ENCODE measurements at places on chromosomes 6 and 20.

DNA sequence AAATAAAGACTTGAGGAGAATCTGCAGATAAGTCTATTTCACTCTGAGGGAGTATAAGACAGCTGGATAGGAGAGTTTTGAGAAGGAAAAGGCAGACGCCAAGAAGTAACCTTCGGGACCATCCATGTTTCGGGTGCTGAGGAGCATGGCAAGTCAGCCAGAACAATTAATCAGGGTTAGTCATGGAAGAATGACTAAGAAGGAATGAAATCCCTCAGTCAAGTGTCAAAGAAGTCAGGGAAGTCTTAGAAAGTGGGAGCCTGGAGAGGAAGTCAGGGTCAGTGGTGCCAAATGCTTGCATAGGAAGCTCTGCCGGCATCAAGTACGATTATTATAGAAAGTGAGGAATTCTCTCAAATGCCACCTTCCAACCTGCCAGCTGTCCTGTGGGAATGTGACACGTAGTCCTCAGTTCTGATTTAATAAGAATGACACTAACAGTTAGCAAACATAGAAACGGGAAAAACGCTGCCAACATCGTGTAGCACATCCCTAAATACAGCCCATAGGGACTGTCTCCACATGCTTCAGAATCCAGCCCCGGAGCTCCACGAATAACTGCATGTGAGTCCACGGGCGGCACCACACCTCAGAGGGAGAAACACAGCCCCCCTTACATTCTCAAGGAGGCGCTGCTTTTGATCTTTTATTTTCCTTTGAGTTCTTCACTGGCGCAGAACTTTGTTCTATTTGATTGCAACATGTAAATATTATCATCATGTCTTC lies 602.7 kb downstream of the PRKN start:
- no peak for DNase-seq

GRCh38 chr6:11705483-11705882 lies 73.1 kb downstream of the ADTRP start:
- no peak for DNase-seq

- no peak for DNase-seq
Observed at GRCh38 chr6:97123652-97124051, 159.4 kb downstream of the MMS22L start.

- no peak for DNase-seq
Observed at GRCh38 chr20:16317445-16318362, 255.5 kb downstream of the KIF16B start.

DNA sequence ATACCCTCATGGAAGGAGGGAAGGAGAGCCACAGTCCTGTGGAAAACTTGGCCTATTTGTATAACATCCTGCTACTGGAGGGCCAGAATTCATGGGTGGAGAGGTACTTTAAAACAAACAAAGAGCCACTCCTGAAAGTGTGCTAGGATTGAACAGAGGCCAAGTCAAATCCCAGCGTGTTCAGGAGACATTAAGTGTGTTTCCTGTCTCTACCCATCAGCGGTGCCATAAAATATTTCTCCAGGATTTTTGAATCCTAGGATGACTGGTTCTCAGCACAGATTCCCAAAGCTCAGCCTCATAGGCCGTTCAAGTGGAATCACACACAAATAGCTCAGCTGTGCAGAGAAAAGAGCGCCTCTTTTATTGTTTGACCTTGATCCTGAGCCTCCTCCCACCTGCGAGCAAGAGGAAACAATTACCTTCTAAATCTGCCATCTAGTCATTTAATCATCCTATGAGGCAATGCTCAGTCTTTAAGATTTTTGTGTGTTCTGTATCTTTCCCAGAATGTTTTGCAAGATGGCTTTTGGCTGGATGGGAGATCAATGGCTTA lies 31.8 kb upstream of the RALGAPA2 start:
- peak; percentile 68 for DNase-seq

DNA sequence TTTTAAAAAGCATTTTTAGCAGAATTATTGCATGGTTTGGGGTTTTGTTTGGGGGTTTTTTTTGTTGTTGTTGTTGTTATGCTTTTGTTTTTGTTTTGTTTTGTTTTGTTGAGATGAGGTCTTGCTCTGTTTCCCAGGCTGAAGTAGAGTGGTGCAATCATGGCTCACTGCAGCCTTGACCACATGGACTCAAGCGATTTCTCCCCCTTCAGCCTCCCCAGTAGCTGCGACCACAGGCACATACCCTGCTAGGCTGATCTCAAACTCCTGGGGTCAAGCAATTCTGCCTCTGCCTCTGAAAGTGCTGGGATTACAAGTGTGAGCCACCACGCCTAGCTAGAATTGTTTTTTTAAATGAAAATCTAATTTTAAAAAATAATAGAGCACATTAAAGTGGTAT lies 35.7 kb downstream of the UBR2 start:
- no peak for DNase-seq

DNA sequence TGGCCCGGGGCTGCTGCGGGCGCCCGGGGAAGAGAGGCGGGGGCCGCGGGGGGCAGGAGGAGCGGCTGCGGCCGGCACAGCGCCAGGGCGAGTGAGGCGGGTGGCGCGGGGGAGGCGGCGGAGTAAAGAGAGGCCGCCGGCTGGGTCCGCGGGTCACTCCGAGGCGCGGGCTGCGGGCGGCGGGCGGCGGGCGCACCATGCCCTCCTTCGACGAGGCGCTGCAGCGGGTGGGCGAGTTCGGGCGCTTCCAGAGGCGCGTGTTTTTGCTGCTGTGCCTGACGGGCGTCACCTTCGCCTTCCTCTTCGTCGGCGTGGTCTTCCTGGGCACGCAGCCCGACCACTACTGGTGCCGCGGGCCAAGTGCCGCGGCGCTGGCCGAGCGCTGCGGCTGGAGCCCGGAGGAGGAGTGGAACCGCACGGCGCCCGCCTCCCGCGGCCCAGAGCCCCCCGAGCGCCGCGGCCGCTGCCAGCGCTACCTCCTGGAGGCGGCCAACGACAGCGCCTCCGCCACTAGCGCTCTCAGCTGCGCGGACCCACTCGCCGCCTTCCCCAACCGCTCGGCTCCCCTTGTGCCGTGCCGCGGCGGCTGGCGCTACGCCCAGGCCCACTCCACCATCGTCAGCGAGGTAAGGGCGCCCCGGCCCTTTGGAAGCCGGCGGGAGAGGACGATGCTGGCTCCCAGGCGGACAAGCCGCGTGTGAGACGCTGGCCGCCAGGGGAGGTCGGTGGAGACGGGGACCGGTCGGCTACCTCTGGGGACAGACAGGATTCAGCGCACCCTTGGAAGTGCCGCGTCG lies at the start of gene SLC22A3:
SLC22A3 (plus strand) TSS at position 156 of the 797 bp plus-strand sequence; CDS start at position 198, 42 bp downstream.
- no peak for DNase-seq

GRCh38 chr6:2480267-2480966 lies 235.0 kb upstream of the GMDS start:
- DNase-seq = no peak

DNA sequence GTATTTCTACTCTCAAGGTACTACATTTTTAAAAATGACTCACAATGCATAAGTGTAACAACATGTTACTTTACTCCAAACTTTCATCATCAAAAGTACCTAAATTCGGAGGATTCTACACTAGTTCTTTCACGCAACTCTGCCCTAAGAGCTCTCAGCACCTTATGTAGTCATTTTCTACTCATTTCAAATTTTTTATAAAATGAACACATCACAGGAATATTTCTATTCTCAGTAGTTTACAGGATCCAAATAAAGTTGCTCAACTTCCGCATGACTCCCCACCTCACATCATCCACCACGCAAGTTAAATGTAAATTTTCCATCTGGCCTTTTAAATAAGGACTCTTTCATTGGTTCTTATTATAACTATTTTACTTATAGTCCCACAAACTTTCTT lies 344.9 kb upstream of the MANEA start:
- DNase-seq = no peak

- peak; percentile 30 for DNase-seq
Observed at GRCh38 chr6:30954631-30955366, 14.0 kb downstream of the MUCL3 start.

GRCh38 chr6:117961301-117961700 lies 54.2 kb downstream of the SLC35F1 start:
- DNase-seq = no peak

DNA sequence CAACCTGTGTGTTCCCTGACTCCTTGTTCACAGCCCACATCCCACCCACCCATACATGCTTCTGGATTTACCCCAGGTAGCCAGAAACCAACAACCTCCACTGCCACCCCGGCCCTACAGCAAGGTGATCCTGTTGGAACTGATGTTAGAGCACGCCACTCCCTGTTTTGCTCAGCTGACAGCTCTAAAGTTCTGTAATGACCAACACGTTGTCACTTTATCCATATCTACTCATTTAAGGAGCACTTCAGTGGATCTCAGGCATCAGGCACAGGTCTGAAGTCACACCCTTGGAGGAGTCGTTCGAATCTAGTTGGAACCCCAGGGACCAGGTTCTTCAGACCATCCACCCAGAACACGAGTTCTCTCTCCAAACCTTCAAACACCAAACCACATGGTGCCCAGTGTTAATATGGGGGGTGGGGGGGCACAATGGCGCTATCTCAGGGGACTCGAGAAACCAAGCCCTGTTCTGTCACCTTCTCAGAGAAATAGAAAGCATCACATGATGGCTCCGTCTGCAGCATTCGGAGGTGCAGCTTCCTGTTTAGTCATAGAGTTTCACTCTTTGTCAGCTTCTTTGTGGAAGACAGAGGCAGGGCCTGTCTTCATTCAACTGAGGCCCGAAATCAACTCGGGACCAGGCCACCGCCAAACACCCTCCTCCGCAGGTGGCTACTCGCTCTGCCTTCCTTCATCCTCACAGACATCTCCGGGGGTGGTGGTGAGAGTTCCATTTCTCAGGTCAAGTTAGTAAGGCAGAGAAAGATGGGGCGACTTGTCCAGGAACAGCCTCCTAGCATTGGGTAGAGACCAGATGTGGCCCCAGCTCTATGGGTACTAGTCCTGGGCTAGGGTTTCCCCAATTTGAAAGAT lies 142.2 kb downstream of the NFATC2 start:
- no peak for DNase-seq

GRCh38 chr6:71324194-71324785 lies 35.7 kb downstream of the OGFRL1 start:
- peak; percentile 60 for DNase-seq

DNA sequence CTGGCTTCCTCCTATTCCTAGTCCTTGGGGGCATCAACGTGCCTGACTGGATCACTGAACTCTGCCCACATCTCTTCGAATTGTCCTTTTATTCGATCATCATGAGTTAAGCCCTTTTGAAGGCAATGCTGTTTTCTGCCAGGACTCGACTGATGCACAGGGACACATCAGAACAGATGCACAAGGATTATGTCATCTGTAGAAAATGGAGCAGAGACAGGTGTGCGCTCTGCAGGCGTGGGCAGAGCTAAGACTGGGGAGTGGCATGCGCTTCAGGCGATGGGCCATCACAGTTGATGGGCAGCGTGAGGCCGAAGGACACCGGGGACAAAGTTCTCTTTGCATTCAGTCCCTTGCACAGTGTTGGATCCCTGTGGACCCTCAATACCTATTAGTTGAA lies 13.1 kb downstream of the GABRR1 start:
- peak; percentile 6 for DNase-seq

DNA sequence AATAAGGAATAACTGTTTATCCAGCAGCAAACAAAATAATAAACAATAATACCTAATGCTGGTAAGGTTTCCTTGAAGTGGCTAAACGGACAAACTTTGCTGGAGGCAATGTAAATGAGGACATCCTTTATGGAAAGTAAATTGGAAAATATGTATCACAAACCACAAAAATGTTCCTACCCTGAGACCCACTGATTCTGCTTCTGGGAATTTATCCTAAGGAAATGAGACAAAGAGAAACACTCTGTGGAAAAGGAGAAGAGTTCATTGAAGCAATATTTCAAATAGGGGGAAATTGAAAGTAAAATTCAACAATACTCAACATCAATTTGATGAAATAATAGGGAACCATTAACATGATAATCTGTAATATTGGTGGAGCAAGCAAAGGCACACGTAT lies 37.9 kb downstream of the MAFB start:
- DNase-seq = no peak

GRCh38 chr20:59559024-59559817 lies 45.1 kb upstream of the PHACTR3 start:
- DNase-seq = no peak

- DNase-seq = peak; percentile 80
Observed at GRCh38 chr6:36679043-36679833, 724 bp downstream of the CDKN1A start.

GRCh38 chr20:25076201-25076600 lies 5.7 kb downstream of the VSX1 start:
- DNase-seq = no peak

DNA sequence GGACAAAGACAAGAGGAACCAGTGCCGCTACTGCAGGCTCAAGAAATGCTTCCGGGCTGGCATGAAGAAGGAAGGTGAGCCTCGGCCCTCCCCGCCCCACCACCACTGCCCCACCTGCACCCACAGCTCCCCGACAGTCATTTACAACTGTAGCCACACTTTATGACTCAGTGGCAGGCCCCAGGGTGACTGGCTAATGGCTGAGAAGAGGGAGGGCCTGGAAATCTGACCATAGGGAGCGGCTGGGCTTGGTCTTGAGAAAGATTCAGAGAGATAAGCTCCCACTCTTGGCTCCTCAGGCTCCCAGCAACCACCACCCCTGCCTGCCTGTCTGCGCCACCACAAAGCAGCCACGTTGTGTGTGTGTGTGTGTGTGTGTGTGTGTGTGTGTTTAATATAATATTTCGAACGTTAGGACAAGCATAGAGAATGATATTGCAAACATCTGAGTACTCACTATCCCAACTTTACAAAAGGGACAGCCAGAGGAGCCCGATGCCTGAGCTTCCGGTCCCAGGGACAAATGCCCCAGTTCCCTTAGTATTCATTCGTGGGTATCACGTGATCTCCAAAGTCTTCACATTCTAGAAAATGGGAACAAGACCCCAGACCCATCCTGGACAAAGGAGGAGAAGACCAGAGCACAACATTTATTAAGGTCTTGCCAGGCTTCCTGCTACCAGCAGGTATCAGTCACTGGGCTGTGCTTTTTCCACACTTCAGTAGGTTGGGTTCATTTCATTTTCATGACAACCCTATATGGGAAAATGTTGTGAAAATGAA lies 52.1 kb downstream of the HNF4A start:
- DNase-seq = no peak

- DNase-seq = no peak
Observed at GRCh38 chr20:23086056-23086566, at the start of gene CD93. Gene CD93, minus strand, starts transcription at chr20:23086324. Its CDS starts 132 bp downstream, at chr20:23086192.

- peak; percentile 71 for DNase-seq
Observed at GRCh38 chr6:23319582-23319981, 750.2 kb downstream of the HDGFL1 start.

GRCh38 chr20:50865114-50865513 lies 66.1 kb downstream of the ADNP start:
- DNase-seq = no peak

- no peak for DNase-seq
Observed at GRCh38 chr20:25750220-25750764, 53.6 kb upstream of the ZNF337 start.

GRCh38 chr6:97497713-97498331 lies 214.8 kb upstream of the MMS22L start:
- peak; percentile 90 for DNase-seq

GRCh38 chr6:41676431-41676830 lies 38.2 kb downstream of the MDFI start:
- no peak for DNase-seq

- peak; percentile 96 for DNase-seq
Observed at GRCh38 chr6:37451441-37452193, 18.6 kb downstream of the CMTR1 start.

GRCh38 chr6:21636876-21637275 lies 43.3 kb downstream of the SOX4 start:
- no peak for DNase-seq

GRCh38 chr6:84920021-84920420 lies 155.6 kb upstream of the TBX18 start:
- DNase-seq = no peak

All from NCI-H69 (cell line).